ENCODE measurements at places on chromosomes 6 and 20. TPM values are rescaled to one million over a fixed set of nuclear protein-coding genes. Genes with fewer than 3 reads are reported as not detected.
A peak's percentile ranks its signal among the peaks of the same experiment; 100 is the strongest.

BTBD3 gene
- 5.3 TPM for total RNA-seq

- peaks cover 15% of the 10 kb centered on the region for H3K4me1 ChIP-seq
- H3K4me3 ChIP-seq: no peak overlapping the region
- no peak for DNase-seq
- no peaks in the 10 kb centered on the region for H3K36me3 ChIP-seq
- no peaks in the 10 kb centered on the region for H3K27me3 ChIP-seq
Measured at GRCh38 chr20:18728870-18729224, 84.7 kb upstream of the SCP2D1 start.

GRCh38 chr6:127481628-127482027, 22.4 kb upstream of the KIAA0408 start:
- H3K27me3 ChIP-seq: peaks cover 7% of the 10 kb centered on the region
- H3K36me3 ChIP-seq: peaks cover 21% of the 10 kb centered on the region
- peaks cover 31% of the 10 kb centered on the region for H3K4me1 ChIP-seq
- no peak overlapping the region for H3K27ac ChIP-seq

DNA sequence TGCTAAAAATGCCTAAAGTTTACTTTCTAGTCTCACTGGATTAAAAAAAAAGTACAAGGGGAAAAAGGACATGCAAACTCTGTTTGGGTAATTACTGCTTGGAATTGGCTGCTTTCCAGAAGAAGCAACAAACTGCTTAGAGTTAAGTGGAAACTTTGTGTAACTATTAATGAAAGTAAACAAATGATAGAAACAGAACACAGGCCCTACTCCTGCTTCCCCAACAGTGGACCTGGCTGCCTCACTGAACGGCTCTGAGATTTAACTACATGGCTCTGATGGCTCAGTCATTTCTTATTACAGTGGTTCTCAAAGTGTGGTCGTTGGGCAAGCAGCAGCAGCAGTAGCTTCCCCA, 108.5 kb downstream of the MAN1A1 start:
- H3K27ac ChIP-seq: no peak overlapping the region
- H3K27me3 ChIP-seq: no peaks in the 10 kb centered on the region
- no peak for DNase-seq
- peaks cover 20% of the 10 kb centered on the region for H3K36me3 ChIP-seq
- no peaks in the 10 kb centered on the region for H3K4me1 ChIP-seq

DNA sequence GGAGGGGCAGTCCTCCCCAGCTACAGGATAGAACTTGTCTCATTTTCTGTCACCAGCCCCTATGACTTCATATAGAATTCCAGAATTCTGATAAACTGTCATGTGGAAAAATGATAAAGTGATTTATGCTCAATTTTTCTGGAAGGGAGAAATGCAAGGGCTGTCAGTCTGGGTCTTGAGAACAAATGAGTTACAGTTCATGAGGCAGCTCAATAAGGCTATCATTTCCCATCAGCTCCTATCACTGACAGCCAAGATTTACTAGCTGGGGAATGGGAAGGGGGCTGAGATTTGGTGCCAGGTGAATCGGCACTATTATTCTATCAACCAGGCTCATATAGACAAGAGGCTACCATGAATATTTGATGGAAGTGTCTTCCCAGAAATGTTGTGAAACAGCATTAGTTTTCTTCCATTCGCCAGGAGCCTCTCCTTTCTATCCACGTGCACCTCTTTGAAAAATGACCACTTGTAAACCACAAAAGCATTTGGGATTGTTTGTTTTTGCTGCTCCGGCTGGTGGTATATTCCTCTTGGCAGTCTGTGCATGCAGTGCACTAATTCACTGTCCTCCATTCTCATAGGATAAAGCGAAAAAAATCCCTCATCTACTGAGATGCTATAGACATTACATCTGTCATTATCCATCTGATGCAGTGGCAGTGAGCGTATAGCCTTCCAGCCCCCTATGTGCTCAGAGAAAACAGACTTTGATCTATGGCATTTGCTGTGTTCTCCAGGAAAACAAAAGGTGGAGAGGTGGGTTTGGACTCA, 528.7 kb upstream of the RNF217 start:
- H3K27ac ChIP-seq: no peak overlapping the region
- no peaks in the 10 kb centered on the region for H3K36me3 ChIP-seq
- H3K4me3 ChIP-seq: no peak overlapping the region
- no peaks in the 10 kb centered on the region for H3K4me1 ChIP-seq
- no peak for DNase-seq
- no peaks in the 10 kb centered on the region for H3K27me3 ChIP-seq

DNA sequence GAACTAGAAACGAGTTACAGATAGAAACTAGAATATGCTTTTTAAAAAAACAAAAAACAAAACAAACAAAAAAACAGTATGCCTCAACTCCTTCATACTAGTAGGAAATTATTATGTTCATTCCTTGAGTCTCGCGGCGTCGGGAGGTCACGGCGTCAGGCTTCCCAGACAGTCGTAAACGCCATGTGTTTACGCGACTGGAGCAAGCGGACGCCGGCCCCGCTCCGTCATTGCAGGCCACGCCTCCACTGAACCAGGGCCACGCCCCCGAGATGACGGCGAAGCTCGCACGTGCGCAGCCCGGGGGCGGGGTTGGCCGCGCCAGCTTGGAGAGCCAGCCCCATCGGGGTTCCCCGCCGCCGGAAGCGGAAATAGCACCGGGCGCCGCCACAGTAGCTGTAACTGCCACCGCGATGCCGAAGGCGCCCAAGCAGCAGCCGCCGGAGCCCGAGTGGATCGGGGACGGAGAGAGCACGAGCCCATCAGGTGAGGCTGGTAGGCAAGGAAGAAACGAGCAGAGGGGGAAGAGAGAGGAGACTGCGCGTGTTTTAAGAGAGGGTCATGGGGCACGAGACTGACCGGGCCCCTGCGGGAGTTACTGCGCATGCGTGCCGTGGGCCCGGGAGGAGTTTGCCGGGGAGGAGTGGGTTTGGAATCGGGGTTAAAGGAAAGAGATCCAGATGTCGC, at the start of gene ABCF1:
Gene ABCF1, plus strand, starts transcription at position 368 of the 687 bp plus-strand sequence. Its CDS starts 46 bp downstream, at position 414.
- peak; percentile 99 for DNase-seq
- H3K27me3 ChIP-seq: no peaks in the 10 kb centered on the region
- H3K27ac ChIP-seq: peak within 1 kb of the TSS; percentile 96
- peaks cover 33% of the 10 kb centered on the region for H3K36me3 ChIP-seq
- peaks cover 63% of the 10 kb centered on the region for H3K4me1 ChIP-seq
